AML-193 (cell line): ENCODE measurements at places on chromosomes 11 and 22.

DNA sequence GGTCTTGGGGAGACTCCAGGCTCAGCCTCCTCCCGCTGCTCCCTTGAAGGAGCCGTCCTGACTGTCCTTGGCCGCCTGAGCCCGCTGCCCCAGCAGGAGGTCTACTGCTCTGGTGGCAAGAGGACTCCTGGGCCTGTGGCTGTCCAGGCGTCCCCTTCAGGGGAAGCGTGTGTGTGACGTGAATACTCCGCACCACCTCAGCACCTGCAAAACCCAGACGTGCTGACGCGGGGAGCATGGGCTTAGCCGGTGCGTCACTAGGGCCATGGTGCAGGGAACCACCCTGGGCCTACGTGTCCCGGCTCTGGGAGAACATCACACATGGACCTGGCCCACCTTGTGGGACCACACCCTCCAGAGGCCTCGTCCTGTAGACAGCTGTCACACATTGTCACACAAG lies 30.2 kb upstream of the BRSK2 start:
- no peak for DNase-seq

DNA sequence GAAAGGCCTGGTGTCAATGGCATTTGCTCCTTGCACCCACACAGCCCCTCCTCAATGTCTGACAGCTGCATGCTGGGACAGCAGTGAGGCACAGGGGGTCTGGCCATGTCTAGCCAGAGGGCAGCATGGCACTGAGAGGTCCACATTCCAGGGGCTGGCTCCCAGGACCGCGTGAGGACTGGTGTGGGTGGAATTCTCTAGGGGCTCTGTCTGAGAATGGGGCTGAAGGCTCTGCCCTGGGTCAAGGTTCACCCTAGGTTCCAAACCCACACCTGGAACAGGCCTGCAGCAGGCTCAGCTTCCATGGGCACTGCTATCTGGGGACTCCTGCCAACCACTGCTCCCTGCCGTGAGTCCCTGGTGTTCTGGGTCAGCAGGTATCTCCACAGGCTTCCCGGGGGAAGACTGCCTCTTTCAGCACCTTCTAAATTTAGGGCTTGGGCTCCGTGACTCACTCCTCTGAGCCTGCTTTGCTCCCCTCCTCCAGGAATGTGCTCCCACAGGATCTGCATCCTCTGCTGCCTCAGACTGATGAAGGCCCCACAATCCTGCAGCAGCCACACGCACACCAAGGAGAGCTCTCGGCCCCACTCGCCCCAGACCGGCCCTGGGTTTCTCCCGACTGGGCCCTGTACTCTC lies 4.2 kb downstream of the STARD10 start:
- DNase-seq, result no peak

GRCh38 chr11:11798586-11799438 lies 43.0 kb upstream of the USP47 start:
- peak; percentile 3 for DNase-seq

DNA sequence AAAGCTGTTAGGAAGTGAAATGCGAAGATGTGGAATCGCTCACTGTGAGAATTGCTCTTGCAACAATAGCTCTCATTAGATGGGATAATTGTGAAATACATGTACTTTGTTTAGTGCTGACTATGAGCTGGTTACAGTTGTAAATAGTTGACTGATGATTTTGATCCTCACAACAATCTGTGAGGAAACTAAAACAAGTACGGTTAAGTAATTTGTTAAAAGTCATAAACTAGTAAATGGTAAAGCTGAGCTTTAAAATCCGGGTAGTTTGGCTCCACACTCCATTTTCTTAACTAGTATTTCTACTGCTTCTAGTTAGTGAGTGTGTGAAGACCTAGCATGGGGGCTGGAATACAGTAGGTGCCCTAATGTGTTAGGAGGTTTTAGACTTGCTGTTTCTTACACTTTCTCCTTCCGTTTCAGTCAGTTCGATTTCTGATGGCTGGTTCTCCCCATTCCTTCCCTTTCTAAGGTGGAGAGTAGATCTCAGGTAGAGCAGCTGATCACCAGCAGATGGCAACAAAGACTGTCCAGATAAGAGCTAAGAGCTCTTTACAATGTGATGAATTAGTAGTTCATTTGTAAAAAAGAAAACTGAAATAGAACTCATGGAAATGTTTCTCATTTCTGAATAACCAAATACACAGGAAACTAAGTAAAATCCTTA lies 16.3 kb upstream of the CYP2R1 start:
- DNase-seq, result peak; percentile 42

- no peak for DNase-seq
Measured at GRCh38 chr11:35343033-35343598, 76.2 kb downstream of the SLC1A2 start.

GRCh38 chr22:47435204-47435487 lies 672.7 kb downstream of the TBC1D22A start:
- DNase-seq, result no peak

DNA sequence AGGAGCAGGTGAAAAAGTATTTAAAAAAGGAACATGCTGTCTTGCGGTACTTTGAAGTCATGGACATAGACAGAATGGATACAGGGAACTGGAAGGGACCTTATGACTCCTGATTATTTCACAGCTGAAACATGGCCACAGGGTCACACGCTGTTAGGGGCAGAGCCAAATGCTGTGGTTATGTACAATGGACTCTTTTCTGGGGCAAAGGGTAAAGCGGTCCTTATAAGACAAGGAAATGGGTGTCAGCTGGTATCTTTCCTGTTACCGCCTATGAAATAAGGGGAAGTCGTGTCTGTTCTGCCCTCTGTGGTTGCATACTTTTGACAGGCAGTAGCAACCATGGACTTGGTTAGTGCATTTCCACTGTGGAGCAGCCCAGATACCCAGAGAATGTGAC lies 12.8 kb upstream of the ST14 start:
- DNase-seq, result peak; percentile 96

- no peak for DNase-seq
Measured at GRCh38 chr22:20000246-20001081, 16.2 kb downstream of the ARVCF start.
